Stimulated activated CD4-positive, alpha-beta T cell treated with anti-CD3 and anti-CD28 coated beads, Interleukin-15, amount 100 ng/mL, for 48 hours (primary cell): ENCODE measurements at places on chromosomes 1 and 21.
A peak's percentile ranks its signal among the peaks of the same experiment; 100 is the strongest.

DNA sequence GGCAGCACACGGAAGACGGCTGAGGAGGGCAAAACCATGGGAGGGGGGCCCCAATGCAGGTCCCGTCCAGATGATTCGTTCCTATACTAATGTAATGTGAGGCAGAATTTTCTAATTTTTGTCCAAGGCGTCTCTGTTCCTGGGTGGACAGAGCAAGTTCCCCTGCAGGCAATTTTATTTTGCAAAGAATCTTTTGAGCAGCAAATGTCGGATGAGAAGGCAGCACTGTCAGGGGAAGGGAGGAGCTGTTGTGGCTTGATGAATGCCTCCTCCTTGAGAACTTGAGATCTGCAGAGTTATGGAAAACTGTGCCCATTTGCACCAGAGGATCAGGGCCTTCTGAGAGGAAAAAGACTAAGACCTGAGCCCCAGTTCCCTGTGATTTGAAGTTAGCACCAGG lies 17.3 kb downstream of the SLC1A7 start:
- no peak for DNase-seq

GRCh38 chr1:170776252-170776651 lies 112.3 kb downstream of the PRRX1 start:
- no peak for DNase-seq

- no peak for DNase-seq
These were observed 8.5 kb upstream of the ZC3H12A start for GRCh38 chr1:37465593-37466517.

DNA sequence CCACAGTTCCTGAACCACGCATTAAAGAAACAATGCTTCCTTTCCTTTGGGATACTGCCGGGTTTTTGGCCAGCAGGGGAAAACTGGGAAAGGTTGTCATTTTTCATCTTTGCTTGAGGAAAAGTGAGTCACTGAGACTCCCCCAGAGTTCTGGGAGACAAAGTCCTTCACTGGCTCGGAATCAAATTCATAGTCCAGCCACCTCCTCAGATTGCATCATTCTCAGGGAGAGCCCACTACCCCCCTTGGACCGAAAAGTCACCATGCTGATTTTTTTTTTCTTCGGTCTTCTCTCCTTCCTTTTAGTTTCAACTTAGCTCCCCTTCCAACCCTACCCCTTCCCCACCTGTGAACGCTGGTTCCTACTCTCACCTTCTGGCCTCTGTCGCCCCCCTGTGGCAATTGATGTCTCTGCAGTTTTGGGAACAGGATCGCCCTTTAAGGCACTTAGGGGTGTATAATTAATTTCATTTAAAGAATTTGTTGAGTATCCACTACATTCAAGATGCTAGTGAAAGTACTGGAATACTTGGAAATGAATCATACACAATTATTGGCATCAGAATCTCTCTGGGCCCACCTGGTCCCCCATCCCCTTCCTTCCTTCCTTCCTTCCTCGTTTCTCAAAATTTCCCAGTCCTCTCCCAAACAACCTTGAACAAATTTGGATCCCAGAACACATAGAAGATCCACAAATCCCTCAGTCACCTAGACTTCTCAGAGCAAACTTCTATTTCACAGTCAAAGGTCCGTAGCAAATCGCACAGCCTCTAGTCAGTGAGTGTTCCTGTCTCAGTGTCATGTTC lies 6.9 kb downstream of the ACKR1 start:
- DNase-seq = peak; percentile 35

DNA sequence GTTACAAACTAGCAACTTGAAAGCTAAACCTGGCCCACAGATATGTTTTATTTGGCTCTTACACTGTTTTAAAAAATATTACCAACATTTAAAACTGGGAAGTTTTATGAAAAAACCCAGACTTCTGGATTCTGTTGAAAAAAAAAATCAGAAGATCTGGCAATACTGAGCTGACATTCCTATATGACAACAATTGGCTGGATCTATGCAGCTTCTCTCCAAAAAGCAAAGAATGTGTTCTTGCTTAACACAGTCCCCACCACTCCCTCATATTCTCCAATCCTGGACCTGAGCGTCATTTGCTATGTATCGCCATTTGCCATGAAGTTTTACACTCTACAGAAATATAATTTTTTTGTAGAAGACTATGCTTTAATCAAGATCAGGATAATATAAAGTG lies 859.6 kb downstream of the LTN1 start:
- DNase-seq = no peak

DNA sequence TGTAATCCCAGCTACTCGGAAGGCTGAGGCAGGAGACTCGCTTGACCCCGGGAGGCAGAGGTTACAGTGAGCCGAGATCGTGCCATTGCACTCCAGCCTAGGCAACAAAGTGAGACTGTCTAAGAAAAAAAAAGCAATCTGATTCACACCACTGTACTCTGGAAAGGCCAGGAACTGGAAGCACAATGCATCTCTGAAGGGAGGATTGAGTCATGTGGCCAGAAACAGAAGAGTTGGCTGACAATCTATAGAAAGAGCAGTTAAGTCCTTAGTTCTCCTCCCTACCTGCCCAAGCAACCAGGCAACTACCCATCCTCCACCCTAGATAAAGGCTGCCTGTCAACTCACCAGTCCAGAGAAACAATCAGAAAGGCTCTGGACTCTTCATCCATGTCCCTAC lies 45.9 kb downstream of the PIK3R3 start:
- no peak for DNase-seq

DNA sequence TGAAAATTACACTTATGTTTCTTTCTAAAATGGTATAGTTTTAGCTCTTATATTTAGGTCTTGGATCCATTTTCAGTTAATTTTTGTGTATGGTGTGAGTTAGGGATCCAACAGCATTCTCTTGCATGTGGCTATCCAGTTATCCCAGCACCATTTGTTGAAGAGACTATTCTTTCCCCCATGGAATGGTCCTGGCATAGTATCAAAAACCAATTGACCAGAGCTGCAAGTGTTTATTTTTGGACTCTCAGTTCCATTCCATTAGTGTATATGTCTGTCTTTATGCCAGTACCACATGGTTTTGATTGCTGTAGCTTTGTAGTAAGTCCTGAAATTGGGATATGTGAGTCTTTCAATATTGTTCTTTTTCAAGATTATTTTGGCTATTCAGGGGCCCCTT lies 14.3 kb downstream of the TTLL10 start:
- DNase-seq = no peak

DNA sequence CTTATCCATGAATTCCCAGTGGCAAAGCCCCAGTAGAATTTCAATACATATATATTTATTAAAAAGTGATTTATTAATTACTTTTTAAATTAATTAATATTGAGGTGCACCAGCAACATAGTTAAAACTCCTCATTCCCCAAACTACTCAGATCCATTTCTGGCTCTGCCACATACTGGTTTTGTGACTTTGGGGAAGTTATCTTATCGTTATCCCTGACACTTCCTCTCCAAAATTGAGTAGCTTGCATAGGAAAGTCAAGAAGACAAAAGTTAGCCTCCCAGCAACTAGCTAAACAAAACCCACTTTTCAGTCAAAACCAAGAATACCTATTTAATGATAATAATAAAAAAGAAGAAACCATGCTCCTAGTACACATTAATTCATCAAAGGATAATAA lies 35.9 kb downstream of the TCP10L start:
- no peak for DNase-seq

- no peak for DNase-seq
These were observed 38.4 kb downstream of the AHCTF1 start for GRCh38 chr1:246893191-246893939.
